Right atrium auricular region (tissue), 2 donors: ENCODE measurements at places on chromosomes 2 and 18. TPM values are rescaled to one million over a fixed set of nuclear protein-coding genes. Genes with fewer than 3 reads are reported as not detected.

Gene ZAP70
- total RNA-seq = 1.4 TPM

Gene ESPNL
- total RNA-seq = 0.26 TPM

Gene PRSS56
- total RNA-seq = not detected

Gene BZW1
- 58.0 TPM for total RNA-seq

Gene LRP1B
- total RNA-seq = 0.47 TPM

Gene REL
- total RNA-seq = 6.0 TPM

Gene GPR45
- total RNA-seq = not detected

Gene NAT8
- not detected for total RNA-seq
